ENCODE measurements at places on chromosomes 1 and 21.
A peak's percentile ranks its signal among the peaks of the same experiment; 100 is the strongest.

- DNase-seq = peak; percentile 57
Measured at GRCh38 chr1:167629681-167630567, at the start of gene RCSD1. Gene RCSD1, plus strand, starts transcription at chr1:167630232. Its CDS starts 192 bp downstream, at chr1:167630424.

GRCh38 chr1:20359451-20360330 lies 69.0 kb downstream of the VWA5B1 start:
- peak; percentile 44 for DNase-seq

GRCh38 chr1:57258557-57259325 lies 165.1 kb downstream of the DAB1 start:
- no peak for DNase-seq

DNA sequence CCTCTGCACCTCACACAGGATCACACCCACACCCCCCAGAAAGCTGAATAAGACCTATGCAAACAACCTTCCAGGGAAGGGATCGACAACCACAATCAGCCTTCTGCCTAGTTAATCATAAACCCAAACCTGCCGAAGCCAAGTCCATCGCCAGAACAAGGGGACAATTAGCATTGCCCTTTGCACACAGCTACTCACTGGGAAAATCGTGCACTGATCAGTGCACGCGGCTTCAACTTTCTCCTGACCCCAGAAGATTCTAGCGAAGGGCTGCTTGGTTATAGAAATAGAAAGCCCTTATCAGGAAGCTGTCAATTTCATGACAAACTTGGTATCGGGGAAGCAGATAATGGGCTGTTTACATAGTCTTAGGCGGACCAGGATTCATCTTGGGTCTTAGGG lies 29.5 kb downstream of the RUNX1 start:
- DNase-seq = no peak

GRCh38 chr1:26470878-26471497 lies 1.3 kb upstream of the HMGN2 start:
- DNase-seq = no peak

GRCh38 chr1:72942008-72942407 lies 659.7 kb upstream of the NEGR1 start:
- no peak for DNase-seq

GRCh38 chr1:112458756-112459155 lies 50.0 kb upstream of the WNT2B start:
- DNase-seq = no peak

- peak; percentile 90 for DNase-seq
Measured at GRCh38 chr1:44808938-44809917, 905 bp downstream of the BTBD19 start.

- DNase-seq = no peak
Measured at GRCh38 chr1:234135501-234135900, 231.0 kb downstream of the SLC35F3 start.

- DNase-seq = no peak
Measured at GRCh38 chr1:164575356-164575886, 16.4 kb downstream of the PBX1 start.

DNA sequence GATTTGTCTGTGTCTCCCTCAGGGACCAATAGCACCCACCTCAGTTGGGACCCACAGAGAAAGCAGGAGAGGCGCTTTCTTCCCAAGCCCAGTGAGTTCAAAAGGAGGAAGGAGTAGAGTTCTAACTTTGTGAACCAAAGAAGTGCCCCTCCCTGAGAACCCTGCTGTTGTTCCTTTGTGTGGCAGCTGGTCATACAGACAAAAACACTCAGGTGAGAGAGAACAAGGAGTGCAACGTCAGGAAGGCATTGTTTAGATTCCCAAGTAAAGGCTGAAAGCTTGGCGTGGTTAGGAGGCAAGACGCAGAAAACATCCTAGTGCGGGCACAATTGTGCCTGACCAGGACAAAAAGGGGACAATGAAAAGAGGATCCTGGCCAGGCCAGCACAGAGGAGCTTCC lies 654.6 kb downstream of the KIF26B start:
- DNase-seq = no peak

DNA sequence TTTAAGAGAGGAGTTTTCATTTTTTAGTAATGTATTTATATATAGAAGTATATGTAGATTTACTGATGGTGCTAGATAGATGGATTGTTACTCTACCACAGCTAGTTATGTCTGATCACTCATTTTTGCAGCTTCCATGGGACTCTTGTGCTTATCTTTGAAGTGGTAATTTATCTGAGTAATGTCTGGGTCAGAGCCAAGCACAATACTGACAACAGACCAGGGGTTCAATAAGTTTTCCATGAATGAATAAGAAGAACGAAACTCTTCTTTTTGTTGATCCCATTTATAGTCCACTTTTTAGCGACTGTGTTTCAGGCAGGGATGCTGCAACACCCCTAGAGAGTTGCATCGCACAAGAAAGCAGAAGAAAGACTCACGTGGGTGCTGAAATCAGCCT lies 935.2 kb downstream of the PLA2G4A start:
- no peak for DNase-seq

DNA sequence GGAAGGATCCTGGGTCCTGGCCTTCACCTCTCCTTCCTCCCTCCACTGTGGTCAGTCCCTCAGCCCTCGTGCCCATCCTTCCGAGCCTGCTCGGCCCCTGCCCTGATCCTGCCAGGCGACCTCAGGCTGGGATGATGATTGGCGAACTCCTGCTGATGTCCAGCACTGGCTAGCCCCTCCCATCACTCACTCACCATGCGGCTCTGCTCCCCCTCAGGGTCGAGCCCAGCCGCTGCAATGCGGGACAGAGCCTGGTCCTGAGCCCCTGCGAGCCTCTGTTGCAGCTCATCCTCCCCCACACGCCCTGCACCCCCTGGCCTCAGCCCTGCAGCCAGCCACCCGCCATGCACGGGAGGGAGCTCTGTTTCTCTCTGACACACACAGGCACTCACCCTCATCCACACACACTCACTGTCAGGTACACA lies 100.2 kb downstream of the DMRTB1 start:
- DNase-seq = no peak

DNA sequence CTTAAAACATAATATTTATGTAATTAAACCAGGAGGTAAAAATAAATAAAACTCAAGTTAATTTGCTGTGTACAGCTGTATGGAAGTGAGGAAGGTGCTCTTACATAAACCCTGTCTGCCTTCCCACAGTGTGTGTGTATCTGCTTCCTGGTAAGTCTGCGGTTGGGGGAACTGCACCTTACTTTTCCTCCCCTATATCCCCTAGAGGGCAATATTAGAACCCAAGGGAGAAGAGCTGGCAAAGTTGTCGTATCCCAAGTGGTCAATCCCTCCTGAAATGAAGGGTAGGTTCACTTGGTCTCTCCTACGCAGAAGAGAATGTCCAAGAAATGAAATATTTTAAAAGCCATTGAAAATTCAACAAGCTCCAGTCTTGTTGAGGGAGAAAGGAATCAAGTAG lies 17.8 kb upstream of the JAK1 start:
- no peak for DNase-seq

- no peak for DNase-seq
Measured at GRCh38 chr1:78348496-78349284, 142.1 kb upstream of the PTGFR start.
